ENCODE measurements at places on chromosomes 16 and 17.

DNA sequence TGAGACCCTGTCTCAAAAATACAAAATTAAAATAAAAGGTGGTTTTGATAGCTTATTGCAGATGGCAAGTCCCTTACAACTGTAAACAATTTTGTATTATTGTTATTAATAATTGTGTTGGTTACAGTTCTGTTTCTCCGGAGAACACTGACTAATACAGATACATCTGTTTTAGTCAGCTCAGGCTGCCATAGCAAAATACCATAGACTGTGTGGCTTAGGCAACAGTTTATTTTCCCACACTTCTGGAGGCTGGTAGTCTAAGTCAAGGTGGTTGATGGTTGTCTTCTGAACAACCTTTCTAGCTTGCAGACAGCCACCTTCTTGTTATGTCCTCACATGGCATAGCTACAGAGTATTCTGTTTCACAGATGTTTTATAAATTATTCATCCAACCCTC, 14.2 kb upstream of the IL21R start:
- no peak for DNase-seq

- DNase-seq: no peak
Observed at GRCh38 chr16:4593086-4593485, 21.6 kb downstream of the UBALD1 start.

DNA sequence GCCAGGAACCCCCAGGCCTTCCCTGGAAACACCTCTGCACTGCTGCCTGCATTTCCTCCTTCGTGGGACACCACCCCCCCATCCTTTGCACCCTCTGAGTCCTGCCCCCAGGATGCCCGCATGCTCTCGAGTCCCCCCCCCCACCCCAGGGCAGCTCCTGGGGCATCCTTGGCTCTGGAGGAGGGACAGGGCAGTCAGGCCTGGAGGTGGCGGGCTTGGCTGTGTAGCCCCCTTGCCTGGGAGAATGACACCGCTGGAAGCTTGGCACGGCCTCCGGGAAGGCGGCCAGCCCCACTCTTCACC, 98.9 kb upstream of the GSE1 start:
- peak; percentile 29 for DNase-seq

GRCh38 chr17:75896415-75897159, at the start of gene TRIM65:
TRIM65 (minus strand) TSS chr17:75896951; CDS start chr17:75896937, 14 bp downstream.
- peak; percentile 31 for DNase-seq

DNA sequence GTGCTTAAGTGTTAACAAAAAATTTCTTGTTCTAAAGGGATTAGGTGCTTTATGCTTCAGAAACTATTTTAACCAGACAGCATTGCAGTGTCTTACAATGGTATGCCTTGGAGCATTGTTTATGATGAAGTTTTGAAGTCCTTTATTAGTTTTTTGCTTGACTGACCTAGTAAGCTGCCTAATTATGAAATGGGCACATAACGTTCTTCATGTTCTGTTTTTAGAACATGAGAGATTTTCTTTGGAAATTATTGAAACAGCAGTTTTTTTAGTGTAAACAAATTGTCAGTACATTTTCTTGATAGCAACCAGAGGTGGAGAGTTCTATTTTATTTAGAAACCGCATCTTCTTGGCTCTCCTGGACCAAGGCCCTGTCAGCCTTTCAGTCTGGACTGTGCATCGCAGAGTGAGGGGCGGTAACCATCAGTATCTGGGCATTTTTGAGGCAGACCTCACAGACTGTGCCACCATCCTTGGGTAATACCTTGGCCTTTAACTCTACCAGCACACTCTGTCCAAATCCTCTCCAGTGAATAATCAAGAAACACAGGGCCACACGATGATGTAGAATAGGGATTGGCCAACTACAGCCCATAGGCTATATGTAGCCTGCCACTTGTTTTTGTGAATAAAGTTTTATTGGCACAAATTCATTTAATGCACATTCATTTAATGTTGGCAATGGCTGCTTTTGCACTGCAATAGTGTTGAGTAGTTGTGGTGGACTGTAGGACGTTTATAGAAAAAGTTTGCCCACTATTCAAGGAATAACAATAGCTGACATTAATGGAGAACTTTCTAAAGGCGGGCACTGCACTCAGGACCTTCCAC, 81.1 kb downstream of the VPS35L start:
- no peak for DNase-seq

GRCh38 chr16:65306722-65307121, 184.9 kb upstream of the CDH11 start:
- no peak for DNase-seq

GRCh38 chr16:24966634-24967033, 48.5 kb downstream of the ARHGAP17 start:
- DNase-seq: no peak

- no peak for DNase-seq
Observed at GRCh38 chr17:48514477-48514876, 16.3 kb downstream of the HOXB1 start.

GRCh38 chr17:27366437-27366836, 72.5 kb downstream of the WSB1 start:
- no peak for DNase-seq

DNA sequence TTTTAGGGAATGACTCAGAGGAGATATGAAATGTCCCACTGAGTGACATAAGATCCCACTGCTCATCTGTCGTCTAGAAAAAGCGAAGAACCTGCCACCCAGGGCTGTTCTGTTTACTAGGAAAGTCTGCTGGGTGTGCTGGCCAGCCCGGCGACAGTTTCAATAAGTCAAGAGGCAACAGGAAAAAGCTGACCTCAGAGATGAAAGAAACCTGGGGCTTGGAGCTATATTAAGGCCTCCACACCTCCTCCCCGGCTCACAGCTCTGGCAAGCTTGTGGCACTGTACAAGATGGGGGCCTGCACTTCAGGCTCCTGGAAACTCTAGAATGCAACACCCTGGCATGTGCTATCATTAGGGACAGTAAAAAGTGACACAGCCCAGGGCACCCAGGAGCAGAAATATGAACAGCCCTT, 10.6 kb downstream of the ZFHX3 start:
- no peak for DNase-seq

DNA sequence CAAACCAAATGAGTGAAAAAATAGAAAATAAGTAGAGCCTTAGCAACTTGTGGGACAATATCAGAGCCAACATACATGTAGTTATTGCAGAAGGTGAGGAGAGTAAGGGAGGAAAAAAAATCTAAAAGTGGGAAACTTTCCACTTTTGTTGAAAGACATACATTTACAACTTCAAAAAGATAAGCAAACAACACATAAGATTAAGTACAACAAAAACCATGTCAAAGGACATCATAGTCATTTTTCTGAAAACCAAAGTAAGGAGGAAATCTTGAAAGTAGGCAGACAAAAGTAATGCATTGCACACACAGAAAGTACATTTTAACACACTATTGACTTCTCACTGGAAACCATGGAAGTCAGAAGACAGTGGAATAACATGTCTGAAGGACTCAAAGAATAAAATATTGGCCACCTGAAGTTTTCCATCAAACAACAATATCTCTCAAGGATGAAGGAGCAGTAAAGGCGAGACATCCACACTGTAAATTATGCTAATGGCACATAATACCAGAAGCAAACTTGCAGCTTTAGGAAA, 291.9 kb downstream of the BCAS3 start:
- DNase-seq: no peak

DNA sequence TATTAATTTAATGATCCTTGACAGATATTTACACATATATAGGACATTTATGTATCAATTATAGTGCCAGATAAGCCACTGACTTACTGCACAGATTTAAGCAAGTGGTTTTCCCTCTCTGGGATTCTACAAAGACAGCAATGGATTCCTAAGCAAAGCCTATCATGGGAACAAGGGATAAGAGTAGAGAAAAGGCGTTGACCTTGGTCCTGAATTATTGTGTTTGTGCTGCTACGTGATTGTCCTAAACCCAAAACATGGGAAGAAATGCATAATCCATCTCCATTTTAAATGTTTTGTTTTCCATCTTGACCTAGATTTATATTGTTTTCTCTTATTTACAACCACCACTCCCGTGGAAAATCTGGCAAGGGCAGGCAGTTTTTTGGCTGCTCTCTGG, 14.0 kb downstream of the SLFN11 start:
- no peak for DNase-seq

GRCh38 chr17:1112875-1113274, 66.9 kb downstream of the ABR start:
- DNase-seq: no peak

GRCh38 chr16:56357765-56358322, 67.5 kb downstream of the AMFR start:
- DNase-seq: no peak

GRCh38 chr16:87854907-87855683, 14.2 kb downstream of the SLC7A5 start:
- no peak for DNase-seq

- no peak for DNase-seq
Observed at GRCh38 chr16:12716658-12717057, 87.0 kb downstream of the CPPED1 start.

DNA sequence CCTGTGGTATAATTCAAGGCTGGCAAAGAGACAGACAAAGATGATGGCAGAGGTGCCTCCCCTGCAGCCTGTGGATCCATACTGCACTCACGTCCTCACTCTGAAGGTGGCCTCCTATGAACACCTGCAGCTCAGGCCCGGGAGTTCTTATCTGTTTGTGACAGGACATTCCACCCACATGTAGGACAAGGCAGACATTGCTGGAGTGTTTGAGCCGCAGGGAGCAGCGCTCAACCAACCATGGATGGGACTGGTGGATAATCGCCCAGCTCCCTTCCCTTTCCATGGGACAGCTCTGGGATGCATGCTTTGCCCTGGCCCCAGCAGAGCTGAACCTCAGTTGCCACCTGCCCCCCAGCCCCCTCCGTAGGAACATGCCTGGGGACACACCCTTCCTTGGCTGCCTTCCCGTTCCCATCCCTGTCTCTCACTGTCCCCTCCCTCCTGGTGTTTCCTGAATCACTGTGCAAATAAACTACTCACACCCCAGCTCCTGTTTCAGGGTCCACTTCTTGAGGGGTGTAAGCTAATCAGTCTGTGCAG, 22.2 kb downstream of the ITPRIPL2 start:
- peak; percentile 10 for DNase-seq

Measured in DMS79 treated with DMSO at 0.1 percent for 48 hours (cell line).